ENCODE measurements at places on chromosomes 5 and 9.

GRCh38 chr5:143572671-143573070, 169.2 kb upstream of the NR3C1 start:
- DNase-seq = no peak

GRCh38 chr5:61617995-61618525, 286.0 kb downstream of the ZSWIM6 start:
- no peak for DNase-seq

- DNase-seq = no peak
These were observed 216.3 kb upstream of the TARS1 start for GRCh38 chr5:33224285-33224961.

DNA sequence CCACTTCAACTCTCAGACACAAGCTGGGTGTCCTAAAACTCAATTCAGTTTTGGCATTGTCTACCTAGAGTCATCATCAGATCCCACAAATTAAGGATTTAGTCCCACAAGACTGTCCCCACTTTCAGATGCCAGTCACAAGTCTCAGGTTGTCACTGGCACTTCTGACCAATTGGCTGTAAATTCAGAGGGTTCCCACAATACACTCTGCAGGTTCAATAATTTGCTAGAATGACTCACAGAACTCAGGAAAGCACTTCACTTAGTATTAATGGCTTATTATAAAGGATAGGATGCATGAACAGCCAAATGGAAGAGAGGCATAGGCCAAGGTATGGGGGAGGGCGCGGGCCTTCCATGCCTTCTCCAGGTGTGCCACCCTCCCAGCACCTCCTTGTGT, 209.1 kb downstream of the SREK1 start:
- no peak for DNase-seq

DNA sequence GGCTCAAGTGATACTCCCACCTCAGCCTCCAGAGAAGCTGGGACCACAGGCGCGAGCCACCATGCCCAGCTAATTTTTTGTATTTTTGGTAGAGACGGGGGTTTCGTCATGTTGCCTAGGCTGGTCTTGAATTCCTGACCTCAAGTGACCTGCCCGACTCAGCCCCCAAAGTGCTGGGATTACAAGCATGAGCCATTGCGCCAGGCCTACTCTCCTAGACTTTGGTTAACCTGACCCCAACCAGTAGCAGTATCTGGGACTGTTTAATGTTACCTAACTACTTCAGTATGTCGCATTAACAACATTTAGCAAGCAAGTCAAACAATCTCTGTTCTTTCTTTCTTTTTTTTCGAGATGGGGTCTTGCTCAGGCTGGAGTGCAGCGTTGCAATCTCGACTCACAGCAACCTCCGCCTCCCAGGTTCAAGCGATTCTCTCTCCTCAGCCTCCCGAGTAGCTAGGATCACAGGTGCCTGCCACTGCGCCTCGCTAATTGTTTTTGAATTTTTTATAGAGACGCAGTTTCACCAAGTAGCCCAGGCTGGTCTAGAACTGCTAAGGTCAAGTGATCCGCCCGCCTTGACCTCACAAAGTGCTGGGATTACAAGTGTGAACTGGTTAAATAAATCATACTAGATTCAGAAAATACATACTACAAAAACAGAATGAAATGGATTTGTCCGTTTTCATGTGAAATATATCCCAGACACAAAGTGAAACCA, 2.0 kb downstream of the AK3 start:
- no peak for DNase-seq
